Left forelimb (tissue), 1 donor: ENCODE measurements at places on chromosomes 16 and 17.

- DNase-seq = no peak
Observed at GRCh38 chr17:15185625-15185991, 79.5 kb downstream of the PMP22 start.

- no peak for DNase-seq
Observed at GRCh38 chr17:30454635-30455034, 22.6 kb upstream of the GOSR1 start.

DNA sequence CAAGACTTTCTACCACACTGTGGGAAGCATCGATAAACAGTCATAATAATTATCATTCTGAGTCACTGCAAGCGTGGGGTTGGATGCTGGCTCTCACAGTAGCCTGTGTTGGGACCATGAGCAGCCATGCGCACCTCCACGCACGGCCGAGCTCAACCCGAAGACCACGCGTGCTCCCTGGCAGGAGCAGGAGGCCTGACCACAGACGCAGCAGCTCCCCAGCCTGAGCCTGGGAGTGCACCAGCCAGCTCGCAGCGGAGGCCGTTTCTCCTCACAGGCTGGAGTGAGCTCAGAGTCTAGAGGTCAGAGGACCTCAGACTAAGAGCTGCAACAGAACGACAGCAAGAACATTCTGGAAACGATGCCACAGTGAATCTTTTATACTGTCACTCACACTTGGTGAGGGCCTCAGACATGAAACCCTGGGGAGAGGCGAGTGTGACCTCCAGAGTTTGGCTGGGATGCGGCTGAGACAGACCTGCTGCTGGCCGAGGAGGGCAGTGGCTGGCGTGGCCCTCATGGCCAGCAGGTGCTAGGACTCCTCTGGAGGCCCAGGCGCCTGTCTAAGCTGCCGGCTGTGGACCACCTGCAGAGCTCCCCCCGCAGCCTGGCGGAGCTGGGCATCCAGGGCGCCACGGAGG, 6.0 kb downstream of the NDUFAF8 start:
- no peak for DNase-seq

DNA sequence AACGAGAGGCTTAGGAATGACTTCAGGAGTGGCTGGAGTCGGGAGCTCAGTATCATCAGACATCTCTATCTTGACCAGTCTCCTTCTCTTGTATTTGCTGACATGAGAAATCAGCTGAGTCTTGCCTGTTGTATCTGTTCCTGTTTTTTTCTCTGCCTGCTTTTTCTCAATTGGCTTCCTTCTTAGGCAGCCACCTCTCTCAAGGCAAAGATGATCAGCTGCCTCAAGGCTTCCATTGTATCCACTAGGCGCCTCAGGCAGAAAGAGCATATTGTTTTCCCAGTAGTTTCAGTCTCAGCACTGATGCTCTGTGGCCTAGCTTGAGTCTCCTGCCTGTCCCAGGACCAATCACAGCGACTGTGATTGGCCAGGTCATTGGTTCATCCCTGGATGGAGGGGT, 306.2 kb downstream of the CPPED1 start:
- DNase-seq = no peak

GRCh38 chr17:72466199-72466598, 345.4 kb downstream of the SOX9 start:
- no peak for DNase-seq

DNA sequence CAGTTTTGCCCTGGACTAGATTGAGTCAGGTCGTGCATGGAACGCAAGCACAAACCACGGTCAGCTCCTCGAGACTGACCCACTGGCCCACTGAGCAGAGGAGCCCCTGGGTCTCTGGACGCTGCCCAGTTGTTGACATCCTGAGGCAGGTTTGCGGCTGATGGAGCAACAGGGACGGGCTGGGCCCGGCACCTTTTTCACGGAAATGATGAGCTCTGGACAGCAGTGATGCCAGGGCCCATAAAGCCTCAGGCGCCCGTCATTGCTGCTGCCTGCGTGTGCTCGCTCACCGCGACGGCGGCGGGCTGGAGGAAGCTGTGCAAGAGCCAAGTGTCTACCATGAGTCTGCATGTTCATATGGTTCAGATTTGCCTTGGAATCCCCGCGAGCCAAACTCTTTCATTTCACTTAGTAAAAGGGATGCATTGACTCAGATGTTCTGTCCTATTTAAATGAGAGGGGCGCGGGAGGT, 30.8 kb upstream of the CRISPLD2 start:
- no peak for DNase-seq

DNA sequence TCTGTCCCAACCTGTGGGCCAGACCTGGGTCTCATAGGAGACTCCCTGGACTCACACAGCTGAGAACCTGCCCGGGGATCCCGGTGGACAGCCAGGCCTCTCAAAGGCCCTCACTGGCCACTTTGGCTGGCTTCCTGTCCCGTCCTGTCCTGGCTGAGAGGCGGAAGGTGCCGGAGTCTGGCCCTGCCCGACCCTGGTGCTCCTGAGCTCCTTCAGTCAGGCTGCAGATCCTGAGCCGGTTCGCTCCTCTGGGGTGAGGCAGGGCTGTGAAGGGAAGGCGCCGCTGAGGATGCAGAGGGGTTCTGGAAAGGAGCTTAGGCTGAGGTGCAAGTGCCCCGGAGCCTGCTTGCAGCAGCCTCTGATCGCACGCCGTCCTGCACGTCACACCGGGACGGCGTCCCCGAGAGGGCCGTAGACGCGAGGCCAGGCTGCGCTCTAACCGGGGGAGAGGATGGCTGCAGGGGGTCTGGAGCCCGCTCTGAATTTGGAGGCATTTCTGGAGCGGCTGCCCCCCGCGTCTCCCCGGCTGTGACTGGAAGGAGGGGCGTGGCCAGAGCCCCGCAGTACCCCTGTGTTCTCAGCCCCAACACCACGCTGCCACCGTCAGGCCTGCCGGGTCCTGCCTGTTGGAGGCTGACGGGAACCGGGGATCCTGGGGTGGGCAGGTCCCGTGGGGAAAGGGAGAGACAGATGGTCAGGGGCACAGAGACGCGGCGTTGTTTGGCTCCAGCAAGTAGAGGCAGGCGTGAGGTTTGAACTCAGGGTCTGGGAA, 4.1 kb downstream of the HGS start:
- no peak for DNase-seq

- DNase-seq = no peak
Observed at GRCh38 chr17:74426551-74427047, 5.3 kb upstream of the GPRC5C start.

DNA sequence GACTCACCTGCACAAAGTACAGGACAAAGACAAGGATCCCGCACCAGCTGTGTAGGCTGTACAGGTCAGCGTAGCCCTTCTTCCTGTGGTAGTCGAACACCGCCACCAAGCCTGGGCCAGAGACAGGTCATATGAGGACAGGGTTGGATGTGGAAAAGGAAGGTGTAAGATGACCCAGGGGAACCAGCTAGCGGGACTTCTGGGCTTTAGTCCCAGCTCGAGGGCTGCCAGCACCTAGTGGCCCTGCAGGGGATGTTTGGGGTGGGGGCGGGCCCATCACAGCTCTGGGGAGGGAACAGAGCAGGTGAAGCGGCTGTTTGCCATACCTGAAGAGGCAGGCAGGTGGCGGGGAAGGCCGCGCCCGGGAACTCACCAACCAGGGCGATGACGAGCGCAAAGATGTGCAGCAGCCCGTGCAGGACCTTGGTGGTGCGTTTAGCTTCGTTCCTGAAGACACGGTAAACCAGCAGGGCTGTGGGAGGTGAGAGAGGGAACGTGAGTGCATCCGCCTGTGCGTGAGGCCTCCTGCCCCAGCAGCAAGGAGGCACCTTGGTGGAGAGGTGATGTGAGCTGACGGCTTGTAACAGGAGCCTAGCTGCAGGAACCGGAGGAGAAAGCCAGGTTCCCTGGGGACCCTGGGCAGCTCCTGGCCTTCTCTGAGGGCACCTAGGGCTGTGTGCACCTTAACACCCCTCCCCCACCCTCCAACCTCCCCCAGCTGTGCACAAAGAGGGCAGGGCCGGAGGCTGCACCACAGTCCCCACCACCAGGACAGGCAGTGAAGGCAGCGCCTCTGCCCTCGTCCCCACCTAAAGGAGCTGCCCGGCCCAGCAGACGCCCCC, 10.2 kb downstream of the CYB561 start:
- no peak for DNase-seq

GRCh38 chr17:38725066-38725465, 5.1 kb upstream of the CISD3 start:
- DNase-seq = no peak

GRCh38 chr17:81481815-81482505, 30.6 kb downstream of the ACTG1 start:
- DNase-seq = no peak

DNA sequence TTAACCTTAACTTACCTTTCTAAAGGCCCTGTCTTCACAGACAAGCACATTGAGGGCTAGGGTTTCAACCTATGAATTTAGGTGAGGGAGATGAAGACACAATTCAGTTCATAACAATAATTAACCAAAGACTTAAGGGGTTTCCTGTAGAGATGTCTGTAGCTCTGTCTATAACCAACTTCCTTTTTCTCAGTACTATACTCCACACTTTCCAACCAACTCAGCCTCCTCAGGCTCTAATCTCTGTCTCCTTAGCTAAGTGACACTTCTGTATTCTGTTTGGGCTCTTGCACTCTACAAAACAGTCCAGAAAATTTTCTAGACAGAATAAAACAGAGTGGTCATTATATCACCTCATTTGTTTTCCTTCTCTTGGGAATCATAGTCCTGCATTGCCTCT, 25.8 kb downstream of the CAPNS2 start:
- DNase-seq = no peak

GRCh38 chr16:6852643-6853225, 479.9 kb upstream of the RBFOX1 start:
- no peak for DNase-seq

DNA sequence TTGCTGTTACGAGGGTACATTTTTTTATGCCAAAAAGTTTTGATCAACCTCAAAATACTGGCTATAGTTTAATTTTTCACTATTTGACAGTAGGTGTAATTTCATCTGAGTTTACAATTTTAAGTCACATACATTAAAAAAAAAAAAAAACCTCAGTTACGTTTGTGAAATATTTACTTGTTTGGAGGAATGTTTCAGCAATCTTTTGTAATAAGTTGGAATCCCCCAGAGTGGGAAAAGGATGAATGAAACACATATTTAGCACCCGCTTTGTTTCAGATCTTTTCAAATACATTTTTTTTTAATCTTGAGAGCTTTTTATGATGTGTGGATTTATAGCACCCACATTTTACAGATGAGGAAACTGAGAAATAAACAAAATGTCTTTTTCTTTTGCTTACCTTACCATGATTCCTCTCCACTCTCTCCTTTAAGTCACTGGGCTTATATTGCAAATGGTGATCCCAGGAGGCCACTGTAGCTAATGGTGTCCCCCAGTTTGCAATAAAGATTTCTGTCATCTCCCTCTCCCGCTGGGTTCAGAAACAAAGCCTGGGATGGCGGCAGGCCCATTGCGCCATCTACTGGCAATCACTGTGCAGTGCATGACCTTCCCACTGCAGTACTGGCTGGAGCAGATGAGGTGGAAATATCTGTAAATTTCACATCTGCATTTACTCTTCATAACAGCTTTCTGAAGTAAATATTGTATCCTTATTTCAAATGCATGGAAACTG, 27.7 kb downstream of the TBC1D3B start:
- peak; percentile 69 for DNase-seq

DNA sequence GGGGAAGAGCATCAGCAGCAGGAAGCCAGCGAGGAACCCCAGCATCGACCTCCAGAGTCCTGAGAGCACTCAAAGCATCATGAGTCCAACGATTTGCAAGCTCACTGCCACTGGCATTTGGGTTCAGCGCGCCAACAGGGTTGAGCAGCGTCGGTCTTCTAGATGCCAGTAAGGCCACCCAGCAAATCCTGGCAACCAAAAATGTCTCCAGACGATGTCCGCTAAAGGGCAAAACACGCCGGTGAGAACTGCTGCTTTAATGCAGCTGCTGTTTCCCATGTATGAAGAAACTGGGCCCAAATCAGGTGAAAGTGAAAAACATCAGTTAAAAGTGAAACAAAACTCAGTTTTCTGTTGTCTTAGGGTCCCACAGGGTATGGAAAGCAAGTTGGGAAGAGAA, 70.2 kb downstream of the ANKRD11 start:
- no peak for DNase-seq

GRCh38 chr16:79658301-79659033, 57.9 kb upstream of the MAF start:
- no peak for DNase-seq

- DNase-seq = no peak
Observed at GRCh38 chr17:2198927-2199326, 104.7 kb downstream of the SMG6 start.

DNA sequence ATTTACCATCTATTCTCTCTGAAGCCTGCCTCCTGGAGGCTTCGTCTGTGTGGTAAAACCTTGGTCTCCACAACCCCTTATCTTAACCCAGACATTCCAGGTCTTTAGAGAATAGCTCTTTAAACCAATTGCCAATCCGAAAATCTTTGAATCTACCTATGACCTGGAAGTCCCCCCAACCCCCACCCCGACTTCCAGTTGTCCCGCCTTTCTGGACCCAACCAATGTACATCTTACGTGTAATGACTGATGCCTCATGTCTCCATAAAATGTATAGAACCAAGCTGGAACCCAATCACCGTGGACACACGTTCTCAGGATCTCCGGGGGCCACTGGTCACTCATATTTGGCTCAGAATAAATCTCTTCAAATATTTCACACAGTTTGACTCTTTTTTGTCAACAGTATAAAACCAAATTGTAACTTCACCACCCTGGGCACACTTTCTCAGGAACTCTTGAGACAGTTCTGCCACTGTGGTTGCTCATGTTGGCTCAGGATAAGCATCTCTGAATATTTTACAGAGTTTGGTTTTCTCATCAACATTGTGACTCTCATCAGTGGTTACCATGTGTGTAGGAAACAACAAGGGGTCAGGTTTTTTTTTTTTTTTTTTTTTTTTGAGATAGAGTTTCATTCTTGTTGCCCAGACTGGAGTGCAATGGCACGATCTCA, 18.1 kb upstream of the DNAH17 start:
- DNase-seq = peak; percentile 28

GRCh38 chr17:15180121-15180561, 85.0 kb downstream of the PMP22 start:
- no peak for DNase-seq

DNA sequence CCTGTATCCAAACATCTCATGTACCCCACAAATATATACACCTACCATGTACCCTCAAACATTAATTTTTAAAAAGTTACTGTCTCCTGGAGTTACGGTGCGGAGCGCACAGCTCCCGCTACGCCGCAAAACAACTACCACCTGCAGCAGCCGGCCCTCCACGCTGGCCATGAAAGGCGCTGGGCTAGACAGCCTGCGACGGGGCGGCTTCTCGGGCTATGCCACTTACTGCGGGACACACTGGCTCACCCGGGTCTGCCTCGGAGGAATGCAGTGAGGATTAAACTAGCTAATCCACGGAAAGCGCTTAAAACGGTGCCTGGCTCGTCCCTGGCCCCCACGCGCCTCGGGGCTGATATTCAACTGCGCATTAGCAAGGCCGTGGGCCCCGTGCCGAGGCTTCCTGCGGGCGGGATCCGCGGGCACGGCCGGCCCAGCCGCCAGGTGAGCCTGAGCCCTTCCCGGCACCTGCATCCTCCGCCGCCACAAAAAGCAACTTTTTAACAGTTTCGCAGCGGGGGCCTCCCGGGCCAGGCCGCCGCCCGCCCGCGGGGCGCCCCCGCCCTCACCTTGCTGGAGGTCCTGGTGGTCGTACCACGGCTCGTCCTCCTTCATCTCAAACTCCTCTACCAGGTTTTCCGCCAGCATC, 633 bp downstream of the CDR2 start:
- peak; percentile 73 for DNase-seq

- DNase-seq = no peak
Observed at GRCh38 chr17:48961516-48962233, 6.7 kb downstream of the GIP start.

GRCh38 chr17:60720763-60721531, 43.3 kb downstream of the BCAS3 start:
- DNase-seq = no peak

GRCh38 chr17:49454050-49454449, 39.4 kb upstream of the PHB1 start:
- no peak for DNase-seq

- no peak for DNase-seq
Observed at GRCh38 chr17:2383628-2384167, 17.2 kb downstream of the MNT start.
